Aorta (tissue), 5 donors: ENCODE measurements at places on chromosomes 4 and X. TPM values are rescaled to one million over a fixed set of nuclear protein-coding genes. Genes with fewer than 3 reads are reported as not detected.

N4BP2 gene
- 7.2 TPM for total RNA-seq

LONRF3 gene
- 4.7 TPM for total RNA-seq

SLC34A2 gene
- not detected for total RNA-seq

TMSB15B gene
- 8.4 TPM for total RNA-seq

C1QTNF7 gene
- 15.5 TPM for total RNA-seq

SCML2 gene
- 1.5 TPM for total RNA-seq

MAGED4 gene
- 2.6 TPM for total RNA-seq

NSG1 gene
- total RNA-seq = 0.58 TPM

- H3K27ac ChIP-seq = no peak overlapping the region
- H3K36me3 ChIP-seq = no peaks in the 10 kb centered on the region
- H3K4me3 ChIP-seq = no peak overlapping the region
- peak; percentile 58 for DNase-seq
- H3K27me3 ChIP-seq = no peaks in the 10 kb centered on the region
Observed at GRCh38 chrX:129984111-129984958, 1.9 kb downstream of the BCORL1 start.

- peak within 1 kb of the TSS; percentile 35 for H3K4me3 ChIP-seq
- H3K27me3 ChIP-seq = no peaks in the 10 kb centered on the region
- H3K4me1 ChIP-seq = peaks cover 3% of the 10 kb centered on the region
- no peak within 1 kb of the TSS for H3K27ac ChIP-seq
- DNase-seq = peak; percentile 49
Observed at GRCh38 chr4:55125087-55125721, at the start of gene KDR. Gene KDR (minus strand): TSS chr4:55125595. CDS start chr4:55125293, 302 bp downstream.

- no peaks in the 10 kb centered on the region for H3K36me3 ChIP-seq
- no peaks in the 10 kb centered on the region for H3K4me1 ChIP-seq
- H3K27ac ChIP-seq = no peak overlapping the region
- no peak for DNase-seq
- no peak overlapping the region for H3K4me3 ChIP-seq
Observed at GRCh38 chrX:39652336-39652735, 445.4 kb downstream of the BCOR start.

DNA sequence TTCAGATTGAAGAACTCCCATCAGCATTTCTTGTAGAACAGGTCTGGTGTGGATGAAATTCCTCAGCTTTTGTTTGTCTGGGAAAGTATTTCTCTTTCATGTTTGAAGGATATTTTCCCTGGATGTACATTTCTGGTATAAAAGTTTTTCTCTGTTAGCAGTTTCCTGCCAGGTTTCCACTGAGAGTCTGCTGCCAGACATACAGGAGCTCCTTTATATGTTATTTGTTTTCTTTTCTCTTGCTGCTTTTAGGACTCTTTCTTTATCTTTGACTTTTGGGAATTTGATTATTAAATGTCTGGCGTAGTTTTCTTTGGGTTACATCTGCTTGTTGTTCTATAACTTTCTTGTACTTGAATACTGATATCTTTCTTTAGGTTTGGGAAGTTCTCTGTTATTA lies 486.5 kb downstream of the ARAP2 start:
- H3K4me1 ChIP-seq = no peaks in the 10 kb centered on the region
- H3K4me3 ChIP-seq = no peak overlapping the region
- no peak overlapping the region for H3K27ac ChIP-seq
- H3K36me3 ChIP-seq = no peaks in the 10 kb centered on the region
- no peak for DNase-seq

- H3K4me1 ChIP-seq = peaks cover 3% of the 10 kb centered on the region
- no peak for DNase-seq
- no peaks in the 10 kb centered on the region for H3K27me3 ChIP-seq
- H3K27ac ChIP-seq = no peak overlapping the region
- no peak overlapping the region for H3K4me3 ChIP-seq
- H3K36me3 ChIP-seq = no peaks in the 10 kb centered on the region
Observed at GRCh38 chr4:37902212-37902611, 11.3 kb downstream of the TBC1D1 start.

- no peak overlapping the region for H3K27ac ChIP-seq
- no peak for DNase-seq
- H3K4me3 ChIP-seq = no peak overlapping the region
- no peaks in the 10 kb centered on the region for H3K27me3 ChIP-seq
- H3K4me1 ChIP-seq = no peaks in the 10 kb centered on the region
Observed at GRCh38 chr4:181820553-181820952, 422.6 kb upstream of the TENM3 start.

DNA sequence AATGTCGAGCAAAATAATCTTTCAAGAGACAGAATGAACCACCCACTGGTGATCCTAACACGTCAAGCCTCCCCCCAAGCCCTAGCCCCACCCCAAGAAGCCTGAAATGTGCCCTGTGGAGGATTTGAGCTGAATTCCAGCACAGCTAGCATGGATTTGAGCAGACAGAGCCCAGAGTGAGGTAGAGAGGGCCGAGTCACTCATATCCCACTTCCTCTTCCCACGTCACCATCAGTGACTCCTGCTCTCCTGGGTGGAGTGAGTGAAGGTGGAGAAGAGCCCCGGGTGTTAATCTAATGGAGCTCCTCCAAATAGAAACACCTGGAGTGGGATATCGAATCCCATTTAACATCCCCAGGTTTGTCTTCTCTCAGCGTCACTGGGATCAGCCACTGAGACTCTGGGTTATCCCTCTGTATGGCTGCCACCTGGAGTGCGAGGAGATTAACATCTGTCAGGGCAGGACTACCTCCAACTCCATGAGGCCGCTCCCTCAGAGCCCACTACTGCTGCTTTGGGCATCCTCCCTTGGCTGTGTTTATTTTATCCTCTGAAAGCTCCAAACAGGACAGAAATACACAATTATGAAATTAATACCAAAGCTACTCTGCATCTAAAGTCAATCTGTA lies 136.6 kb downstream of the NWD2 start:
- no peak overlapping the region for H3K4me3 ChIP-seq
- H3K36me3 ChIP-seq = no peaks in the 10 kb centered on the region
- no peak overlapping the region for H3K27ac ChIP-seq
- H3K27me3 ChIP-seq = no peaks in the 10 kb centered on the region
- no peaks in the 10 kb centered on the region for H3K4me1 ChIP-seq

DNA sequence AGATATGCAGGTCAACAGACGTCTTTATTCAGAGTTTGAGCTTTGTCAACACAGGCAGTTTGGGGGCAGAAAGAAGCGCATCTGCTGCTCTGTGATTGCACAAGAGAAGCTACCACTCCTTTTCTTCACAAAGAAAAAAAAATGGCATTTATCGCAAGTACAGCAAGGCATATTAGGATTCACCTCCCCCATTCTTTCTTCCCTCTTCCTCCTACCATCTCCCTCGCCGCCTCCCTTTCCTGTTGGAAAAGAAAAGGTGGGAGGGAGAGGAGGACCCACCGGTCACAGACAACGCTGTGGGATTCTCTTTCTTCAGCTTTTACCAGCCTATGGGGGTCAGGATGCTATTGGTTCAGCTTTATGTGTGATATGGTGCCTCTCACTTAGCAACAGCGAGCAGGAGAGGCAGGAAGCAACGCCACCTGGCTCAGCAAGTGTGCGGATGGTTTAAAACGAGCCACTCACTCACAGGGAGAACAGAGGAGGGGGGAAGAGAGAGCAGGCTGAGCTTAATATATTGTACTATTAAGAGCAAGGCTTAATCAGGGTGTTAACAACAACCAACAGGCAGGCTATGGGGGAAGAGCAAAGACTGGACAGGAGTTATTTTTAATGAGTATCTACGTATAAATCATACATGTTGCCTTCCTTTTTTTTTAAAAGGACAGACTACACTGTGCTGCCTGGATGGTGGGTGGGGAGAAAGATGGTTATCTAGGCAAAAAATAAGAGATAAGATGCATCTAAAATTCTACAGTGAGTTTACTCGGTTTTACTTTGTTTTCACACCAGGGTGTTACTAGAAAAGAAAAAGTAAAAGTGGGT lies 104.7 kb downstream of the MAML3 start:
- H3K4me3 ChIP-seq = peak overlapping the region; percentile 7
- peaks cover 6% of the 10 kb centered on the region for H3K4me1 ChIP-seq
- H3K36me3 ChIP-seq = no peaks in the 10 kb centered on the region
- no peaks in the 10 kb centered on the region for H3K27me3 ChIP-seq

DNA sequence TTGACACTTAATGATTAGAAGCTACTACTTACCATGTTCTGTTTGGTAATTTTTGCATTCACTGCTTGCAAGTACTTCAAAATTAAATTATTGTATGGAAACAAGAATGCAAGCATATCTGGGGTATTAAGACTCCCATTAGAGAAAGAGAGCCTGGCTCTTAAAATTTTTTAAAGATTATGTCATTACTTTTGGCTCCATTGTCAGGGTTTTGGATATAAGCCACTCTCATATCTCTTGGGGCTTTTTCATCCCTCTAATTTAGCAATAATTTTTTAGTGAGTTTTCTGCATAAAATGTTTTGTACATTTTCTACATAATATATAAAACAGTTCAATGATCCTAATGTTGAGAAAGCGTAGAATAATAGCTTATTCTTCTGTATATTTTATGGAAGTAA lies 49.4 kb downstream of the SLC9A6 start:
- H3K27me3 ChIP-seq = no peaks in the 10 kb centered on the region
- no peaks in the 10 kb centered on the region for H3K36me3 ChIP-seq
- no peak overlapping the region for H3K4me3 ChIP-seq
- H3K27ac ChIP-seq = no peak overlapping the region

GRCh38 chr4:183153190-183153916 lies 54.3 kb downstream of the WWC2 start:
- no peaks in the 10 kb centered on the region for H3K27me3 ChIP-seq
- no peaks in the 10 kb centered on the region for H3K36me3 ChIP-seq
- no peak overlapping the region for H3K4me3 ChIP-seq
- no peak for DNase-seq

GRCh38 chrX:122272011-122272410 lies 912.1 kb upstream of the GRIA3 start:
- H3K27ac ChIP-seq = no peak overlapping the region
- DNase-seq = no peak
- no peaks in the 10 kb centered on the region for H3K4me1 ChIP-seq
- no peaks in the 10 kb centered on the region for H3K27me3 ChIP-seq
- H3K4me3 ChIP-seq = no peak overlapping the region

GRCh38 chr4:76736414-76736813 lies 161.5 kb downstream of the SOWAHB start:
- no peak overlapping the region for H3K4me3 ChIP-seq
- H3K36me3 ChIP-seq = peaks cover 20% of the 10 kb centered on the region

DNA sequence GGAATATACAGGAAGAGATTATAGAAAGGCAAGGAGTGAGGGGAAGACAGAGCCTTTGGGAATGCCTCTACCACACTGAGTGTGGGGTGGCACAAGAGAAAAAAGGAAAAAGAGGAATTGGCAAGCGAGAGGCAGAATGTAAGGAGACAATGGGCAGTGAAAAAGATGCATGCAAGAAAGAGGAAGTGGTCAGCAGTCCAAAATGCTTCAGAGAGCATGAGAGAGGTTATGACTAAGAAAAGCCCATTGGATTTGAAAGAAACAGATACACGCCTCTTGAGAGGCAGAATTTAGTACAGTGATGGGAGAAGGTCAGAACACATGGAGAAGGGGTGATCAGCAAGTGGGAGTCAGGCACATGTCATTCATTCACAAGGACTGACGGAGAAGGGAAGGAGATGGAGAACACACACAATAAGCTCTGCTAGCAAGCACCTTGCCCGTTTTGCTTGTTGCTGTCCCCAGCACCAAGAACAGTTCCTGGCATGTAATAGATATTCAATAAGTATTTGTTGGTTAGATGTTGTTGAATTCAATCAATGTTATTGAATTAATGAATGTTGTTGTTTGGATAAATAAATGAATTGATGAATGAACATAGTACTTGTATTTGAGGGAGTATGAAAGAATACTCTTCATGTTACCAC lies 6.3 kb downstream of the DCHS2 start:
- H3K27me3 ChIP-seq = no peaks in the 10 kb centered on the region
- no peak for DNase-seq
- no peaks in the 10 kb centered on the region for H3K36me3 ChIP-seq
- no peak overlapping the region for H3K4me3 ChIP-seq
- no peak overlapping the region for H3K27ac ChIP-seq

DNA sequence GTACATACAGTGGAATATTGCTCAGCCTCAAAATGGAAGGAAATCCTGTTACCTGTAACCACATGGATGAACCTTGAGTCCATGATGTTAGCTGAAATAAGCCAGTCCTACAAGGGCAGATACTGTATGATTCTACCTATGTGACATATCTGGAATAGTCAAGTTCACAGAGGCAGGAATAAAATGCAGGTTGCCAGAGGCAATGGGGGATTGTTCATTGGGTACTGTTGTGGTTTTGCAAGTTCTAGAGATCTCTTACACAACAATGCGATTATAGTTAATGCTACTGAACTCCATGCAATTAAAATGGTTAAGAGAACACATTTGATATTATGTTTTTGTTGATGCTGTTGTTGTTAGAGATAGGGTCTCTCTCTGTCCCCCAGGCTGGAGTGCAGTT lies 74.6 kb downstream of the SHROOM2 start:
- no peaks in the 10 kb centered on the region for H3K27me3 ChIP-seq
- H3K36me3 ChIP-seq = no peaks in the 10 kb centered on the region
- H3K4me1 ChIP-seq = no peaks in the 10 kb centered on the region
- H3K4me3 ChIP-seq = no peak overlapping the region
- no peak overlapping the region for H3K27ac ChIP-seq
- DNase-seq = no peak

GRCh38 chrX:107541244-107541643 lies 87.1 kb upstream of the PRPS1 start:
- no peaks in the 10 kb centered on the region for H3K36me3 ChIP-seq
- H3K27me3 ChIP-seq = no peaks in the 10 kb centered on the region
- no peaks in the 10 kb centered on the region for H3K4me1 ChIP-seq
- H3K27ac ChIP-seq = no peak overlapping the region

DNA sequence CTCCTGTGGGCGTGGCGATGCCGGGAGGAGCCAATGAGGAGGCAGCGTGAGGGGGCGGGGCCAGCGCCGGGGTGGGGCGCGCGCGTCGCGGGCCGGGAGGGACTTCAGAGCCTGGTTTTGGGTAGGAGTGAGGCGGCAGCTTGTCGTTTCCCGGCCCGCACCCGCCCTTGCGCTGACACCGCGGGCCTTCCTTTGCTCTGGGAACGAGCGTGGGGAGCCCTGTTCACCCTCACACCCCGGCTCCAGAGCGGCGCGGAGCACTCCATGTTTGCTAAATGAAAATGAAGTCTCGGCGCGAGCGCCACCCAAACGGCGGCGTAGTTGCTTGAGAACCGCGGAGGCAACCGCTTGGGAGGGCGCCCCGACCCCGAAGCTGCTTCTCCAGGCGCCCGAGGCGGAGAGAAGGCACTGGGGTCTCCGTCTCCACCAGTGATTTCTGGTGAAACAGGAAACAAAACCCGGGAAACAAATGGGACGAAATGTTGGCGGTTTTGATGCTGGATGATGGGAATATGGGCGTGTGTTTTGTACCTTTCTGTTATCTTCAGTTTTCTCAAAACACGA lies 497 bp upstream of the GRPEL1 start:
- no peaks in the 10 kb centered on the region for H3K27me3 ChIP-seq
- no peaks in the 10 kb centered on the region for H3K36me3 ChIP-seq
- peak overlapping the region; percentile 59 for H3K4me3 ChIP-seq
- DNase-seq = no peak
- no peaks in the 10 kb centered on the region for H3K4me1 ChIP-seq
- peak overlapping the region; percentile 80 for H3K27ac ChIP-seq

- no peak overlapping the region for H3K27ac ChIP-seq
- H3K36me3 ChIP-seq = no peaks in the 10 kb centered on the region
- H3K27me3 ChIP-seq = no peaks in the 10 kb centered on the region
- no peak for DNase-seq
- no peaks in the 10 kb centered on the region for H3K4me1 ChIP-seq
- no peak overlapping the region for H3K4me3 ChIP-seq
Observed at GRCh38 chr4:98586962-98587354, 71.5 kb downstream of the TSPAN5 start.
